Activated CD8-positive, alpha-beta memory T cell treated with anti-CD3 and anti-CD28 coated beads for 48 hours (primary cell): ENCODE measurements at places on chromosomes 7 and 10.
A peak's percentile ranks its signal among the peaks of the same experiment; 100 is the strongest.

GRCh38 chr10:89888321-89889070 lies 187.1 kb downstream of the KIF20B start:
- no peak for DNase-seq

GRCh38 chr7:88289564-88290025 lies 17.1 kb downstream of the STEAP4 start:
- no peak for DNase-seq

DNA sequence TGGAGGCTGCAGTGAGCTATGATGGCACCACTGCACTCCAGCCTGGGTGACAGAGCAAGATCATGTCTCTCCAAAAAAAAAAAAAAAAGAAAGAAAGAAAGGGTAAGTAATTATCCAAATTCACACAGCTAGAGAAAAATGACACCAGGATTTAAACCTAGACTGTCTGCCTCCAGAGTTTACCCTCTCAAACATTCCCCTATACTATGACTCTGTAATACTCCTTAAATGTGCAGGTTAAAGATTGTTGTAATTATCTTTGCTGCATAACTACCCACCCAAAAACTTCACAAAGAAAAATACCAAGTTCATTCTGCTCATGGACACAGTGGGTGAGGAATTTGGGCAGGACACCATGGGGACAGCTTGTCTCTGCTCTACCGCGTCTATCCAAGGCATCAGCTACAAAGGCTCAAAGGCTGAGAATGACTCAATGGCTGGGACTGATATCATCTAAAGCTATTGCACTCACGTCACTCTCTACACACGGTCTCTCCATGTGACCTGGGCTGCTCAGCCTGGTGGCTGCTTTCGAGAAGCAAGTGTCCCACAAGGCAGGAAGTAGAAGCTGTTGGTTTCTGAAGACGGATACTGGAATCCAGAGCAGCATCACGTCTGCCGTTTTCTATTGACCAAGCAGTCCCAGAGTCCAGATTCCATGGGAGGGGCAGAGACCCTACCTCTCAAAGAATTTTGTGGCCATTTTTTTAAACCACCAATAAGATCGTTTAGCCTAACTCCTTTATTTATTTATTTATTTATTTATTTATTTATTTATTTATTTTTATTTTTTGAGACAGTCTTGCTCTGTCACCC lies 185.7 kb upstream of the AUTS2 start:
- peak; percentile 2 for DNase-seq

- no peak for DNase-seq
These were observed 150.0 kb upstream of the LAMB4 start for GRCh38 chr7:108280136-108280535.

DNA sequence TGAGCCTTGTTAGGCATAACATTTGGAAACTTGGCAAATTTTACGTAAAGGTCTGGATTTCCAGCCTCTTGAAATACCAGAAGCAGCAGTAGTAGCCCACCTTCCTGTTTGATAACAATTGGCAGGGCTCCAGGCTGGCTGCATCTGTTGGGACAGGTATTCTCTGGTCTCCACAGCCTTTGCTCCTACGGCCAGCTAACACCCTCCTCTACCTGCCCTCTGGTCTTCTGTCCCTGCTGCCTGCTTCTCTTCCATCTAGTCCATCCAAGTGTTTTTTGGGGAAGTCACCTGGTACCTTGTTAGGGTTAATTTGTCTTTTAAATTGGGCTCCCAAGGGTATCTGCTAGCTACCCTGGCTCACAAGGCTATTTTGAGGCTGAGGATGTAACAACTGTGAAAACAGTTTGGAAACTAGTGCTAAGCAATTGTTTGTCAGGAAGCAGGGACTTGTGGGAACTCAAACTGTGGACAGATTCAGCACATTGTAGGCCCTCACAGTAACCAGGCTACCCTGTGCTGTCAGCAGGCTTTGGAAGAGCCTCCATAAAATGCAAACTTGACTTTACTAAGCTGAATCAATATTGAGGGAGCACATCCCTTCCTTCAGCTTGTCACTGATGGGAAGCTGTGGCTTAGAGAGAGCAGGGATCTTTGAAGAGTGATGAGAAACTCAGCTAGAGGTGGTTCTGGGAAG lies 8.5 kb downstream of the RPS24 start:
- no peak for DNase-seq

GRCh38 chr10:122331615-122332446 lies 42.7 kb upstream of the PLEKHA1 start:
- no peak for DNase-seq

DNA sequence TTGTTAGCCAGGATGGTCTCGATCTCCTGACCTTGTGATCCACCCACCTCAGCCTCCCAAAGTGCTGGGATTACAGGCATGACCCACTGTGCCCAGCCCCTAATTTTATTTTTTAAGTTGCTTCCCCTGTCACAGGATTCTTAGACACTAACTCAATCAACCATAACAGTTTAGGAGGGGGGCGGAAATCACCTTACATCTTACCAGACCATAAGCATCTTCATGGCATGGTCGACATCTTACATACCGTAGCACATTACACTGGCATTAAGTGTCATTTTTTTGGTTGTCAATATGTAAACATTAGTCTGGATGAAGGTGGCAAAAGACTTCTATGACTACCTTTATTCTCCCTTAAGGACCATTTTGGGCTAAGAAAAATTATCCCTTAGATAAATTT lies 95.6 kb downstream of the TRIM24 start:
- DNase-seq: no peak

GRCh38 chr7:76372984-76373833 lies 14.4 kb upstream of the YWHAG start:
- no peak for DNase-seq

DNA sequence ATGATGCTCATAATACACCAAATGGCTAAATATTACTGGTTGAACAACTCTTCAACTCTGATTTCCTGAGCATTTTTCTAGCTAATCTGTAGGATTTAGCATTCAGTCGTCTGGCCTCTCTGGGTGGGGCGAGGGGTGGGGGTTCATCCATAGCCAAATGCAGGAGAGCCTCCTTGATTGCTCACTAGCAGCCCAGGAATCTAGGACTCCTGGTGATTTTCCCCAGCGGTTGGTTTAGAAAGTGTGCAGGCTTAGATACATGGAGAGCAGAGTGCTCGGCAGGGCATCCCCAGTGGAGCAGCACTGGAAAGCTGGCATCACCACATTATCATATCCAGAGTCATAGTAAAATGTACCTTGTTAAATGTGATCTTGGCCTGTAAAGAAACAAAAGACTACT lies 136.1 kb downstream of the DYNC1I1 start:
- no peak for DNase-seq

GRCh38 chr10:114166043-114166442 lies 8.0 kb downstream of the CCDC186 start:
- DNase-seq: no peak

- no peak for DNase-seq
These were observed 108.4 kb upstream of the BTBD16 start for GRCh38 chr10:122162671-122163173.

DNA sequence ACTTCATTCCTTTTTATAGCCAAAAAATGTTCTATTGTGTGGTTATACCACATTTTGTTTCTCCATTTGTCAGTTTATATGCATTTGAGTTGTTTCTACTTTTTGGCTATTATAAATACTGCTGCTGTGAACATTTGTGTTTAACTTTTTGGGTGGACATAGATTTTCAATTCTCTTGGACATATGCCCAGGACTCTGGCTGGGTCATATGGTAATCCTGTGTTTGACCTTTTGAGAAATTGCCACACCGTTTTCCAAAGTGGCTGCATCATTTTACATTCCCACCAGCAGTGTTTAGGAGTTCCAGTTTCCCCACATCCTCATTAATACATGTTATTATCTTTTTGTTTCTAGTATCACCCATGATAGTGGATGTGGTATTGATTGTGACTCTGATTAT lies 39.4 kb downstream of the CSGALNACT2 start:
- no peak for DNase-seq

- DNase-seq: no peak
These were observed 14.8 kb downstream of the CYP26A1 start for GRCh38 chr10:93088466-93088865.

DNA sequence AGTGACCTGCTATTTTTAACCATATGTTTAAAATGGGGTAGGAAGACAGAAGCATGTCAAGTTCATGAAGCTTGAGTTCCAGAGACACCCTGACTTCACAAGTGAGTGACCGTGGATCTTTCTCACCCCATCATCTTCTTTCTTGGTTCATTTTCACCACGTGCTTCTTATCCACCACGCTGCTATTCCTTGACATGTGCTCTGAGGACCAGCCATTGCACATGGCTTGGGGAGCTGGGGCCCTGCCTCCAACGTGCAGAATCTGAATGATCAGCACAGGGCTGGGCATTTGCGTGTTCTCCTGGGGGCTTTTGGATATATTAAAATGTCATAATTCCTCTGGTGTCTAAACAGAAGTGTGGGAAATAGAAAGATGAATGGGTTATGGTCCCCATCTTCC lies 25.0 kb upstream of the GTPBP4 start:
- no peak for DNase-seq
